ENCODE measurements at places on chromosomes 3 and 15. TPM values are rescaled to one million over a fixed set of nuclear protein-coding genes. Genes with fewer than 3 reads are reported as not detected.

The PLA2G4E gene
- 0.05 TPM for polyA plus RNA-seq

The NR2F2 gene
- polyA plus RNA-seq: 16.2 TPM

The CCR2 gene
- polyA plus RNA-seq: 0.23 TPM

The WNT5A gene
- polyA plus RNA-seq: 1.3 TPM

The MRPS11 gene
- polyA plus RNA-seq: 20.2 TPM

The LRRK1 gene
- 10.6 TPM for polyA plus RNA-seq

The GOLGA8N gene
- 18.6 TPM for polyA plus RNA-seq

The CCDC33 gene
- polyA plus RNA-seq: not detected

The MDFIC2 gene
- polyA plus RNA-seq: not detected

The GBE1 gene
- 7.7 TPM for polyA plus RNA-seq

The PRICKLE2 gene
- polyA plus RNA-seq: 4.1 TPM

The SLC24A5 gene
- 0.19 TPM for polyA plus RNA-seq

The GATA2 gene
- polyA plus RNA-seq: 15.8 TPM

The CEP19 gene
- 0.53 TPM for polyA plus RNA-seq

The RPL22L1 gene
- polyA plus RNA-seq: 60.8 TPM

The FBXW12 gene
- 5.6 TPM for polyA plus RNA-seq

The GABRA5 gene
- 0.16 TPM for polyA plus RNA-seq

The ADCY5 gene
- polyA plus RNA-seq: 9.1 TPM

The NR2E3 gene
- polyA plus RNA-seq: 0.80 TPM

The PARP3 gene
- 8.3 TPM for polyA plus RNA-seq

The TERC gene
- not detected for polyA plus RNA-seq

The TICRR gene
- polyA plus RNA-seq: not detected

The CSTA gene
- 3.0 TPM for polyA plus RNA-seq

The DCBLD2 gene
- polyA plus RNA-seq: 2.2 TPM

The SUCLG2 gene
- polyA plus RNA-seq: 16.4 TPM

The SLC22A14 gene
- 0.15 TPM for polyA plus RNA-seq

The SAMD7 gene
- not detected for polyA plus RNA-seq

The UBXN7 gene
- 5.9 TPM for polyA plus RNA-seq

The XYLB gene
- 1.6 TPM for polyA plus RNA-seq

The ONECUT1 gene
- polyA plus RNA-seq: 36.2 TPM

The LSAMP gene
- 1.7 TPM for polyA plus RNA-seq

The MYH15 gene
- polyA plus RNA-seq: not detected

The STAB1 gene
- polyA plus RNA-seq: 122 TPM

The ETFA gene
- 44.1 TPM for polyA plus RNA-seq

The CPOX gene
- 9.8 TPM for polyA plus RNA-seq

The CHRFAM7A gene
- polyA plus RNA-seq: 0.33 TPM

The PPP1R14D gene
- 2.6 TPM for polyA plus RNA-seq

The TM6SF1 gene
- 0.87 TPM for polyA plus RNA-seq

The MYRIP gene
- polyA plus RNA-seq: 2.5 TPM

The NTRK3 gene
- polyA plus RNA-seq: 1.1 TPM

The DPPA4 gene
- not detected for polyA plus RNA-seq

The GOLGA8S gene
- polyA plus RNA-seq: 0.34 TPM

The XCR1 gene
- polyA plus RNA-seq: not detected

The TPRG1 gene
- polyA plus RNA-seq: 1.2 TPM

The AMIGO3 gene
- polyA plus RNA-seq: 3.9 TPM

The NPRL2 gene
- polyA plus RNA-seq: 40.9 TPM

The TMCO5A gene
- not detected for polyA plus RNA-seq

The CIB1 gene
- 153 TPM for polyA plus RNA-seq

The DAZL gene
- polyA plus RNA-seq: not detected

The SPATA12 gene
- not detected for polyA plus RNA-seq

The PRR20G gene
- polyA plus RNA-seq: not detected
